Muscle of arm (tissue), 14 donors: ENCODE measurements at places on chromosomes 2 and 18. TPM values are rescaled to one million over a fixed set of nuclear protein-coding genes. Genes with fewer than 3 reads are reported as not detected.

LANCL1 gene
- 59.7 TPM for polyA plus RNA-seq

GRCh38 chr2:26148501-26148900 lies 24.4 kb upstream of the GAREM2 start:
- no peak for DNase-seq

GRCh38 chr18:78587626-78588600 lies 391.7 kb upstream of the SALL3 start:
- no peak for DNase-seq

DNA sequence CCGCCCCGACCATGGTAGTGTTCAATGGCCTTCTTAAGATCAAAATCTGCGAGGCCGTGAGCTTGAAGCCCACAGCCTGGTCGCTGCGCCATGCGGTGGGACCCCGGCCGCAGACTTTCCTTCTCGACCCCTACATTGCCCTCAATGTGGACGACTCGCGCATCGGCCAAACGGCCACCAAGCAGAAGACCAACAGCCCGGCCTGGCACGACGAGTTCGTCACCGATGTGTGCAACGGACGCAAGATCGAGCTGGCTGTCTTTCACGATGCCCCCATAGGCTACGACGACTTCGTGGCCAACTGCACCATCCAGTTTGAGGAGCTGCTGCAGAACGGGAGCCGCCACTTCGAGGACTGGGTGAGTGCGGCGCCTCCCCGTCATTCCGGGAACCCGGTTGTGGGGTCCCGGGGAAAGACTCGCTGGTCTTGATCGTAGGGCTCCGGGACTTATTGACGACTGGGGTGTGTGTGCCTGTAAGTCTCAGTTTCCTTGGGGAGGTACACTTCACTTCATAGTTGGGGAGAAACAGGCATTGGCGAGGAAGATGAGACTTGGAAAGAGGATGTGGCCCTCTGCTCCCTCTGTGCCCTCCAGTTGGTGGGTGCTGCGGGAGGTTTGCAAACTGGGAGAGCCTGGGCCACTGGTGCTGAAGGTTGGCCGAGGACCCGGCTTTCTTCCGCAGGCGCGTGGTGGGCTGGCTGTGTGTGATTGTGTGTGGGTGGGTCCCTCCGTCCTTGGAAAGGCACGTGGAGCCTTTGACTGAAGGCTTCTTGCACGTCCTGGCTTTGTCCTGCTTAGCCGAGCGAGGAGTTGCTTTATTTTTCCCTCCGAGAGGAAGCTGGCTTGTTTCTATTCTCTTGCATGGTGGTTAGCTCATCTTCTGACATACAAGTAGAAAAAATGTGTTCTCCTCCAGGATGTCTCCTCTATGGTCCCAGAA lies 886 bp downstream of the PRKCE start:
- peak; percentile 59 for DNase-seq

FSHR gene
- 0.53 TPM for polyA plus RNA-seq

KLHL14 gene
- 0.21 TPM for polyA plus RNA-seq

GRCh38 chr18:62512996-62513395 lies 9.8 kb upstream of the ZCCHC2 start:
- DNase-seq, result no peak

- no peak for DNase-seq
Observed at GRCh38 chr2:234502919-234503285, 6.0 kb upstream of the ARL4C start.

DNA sequence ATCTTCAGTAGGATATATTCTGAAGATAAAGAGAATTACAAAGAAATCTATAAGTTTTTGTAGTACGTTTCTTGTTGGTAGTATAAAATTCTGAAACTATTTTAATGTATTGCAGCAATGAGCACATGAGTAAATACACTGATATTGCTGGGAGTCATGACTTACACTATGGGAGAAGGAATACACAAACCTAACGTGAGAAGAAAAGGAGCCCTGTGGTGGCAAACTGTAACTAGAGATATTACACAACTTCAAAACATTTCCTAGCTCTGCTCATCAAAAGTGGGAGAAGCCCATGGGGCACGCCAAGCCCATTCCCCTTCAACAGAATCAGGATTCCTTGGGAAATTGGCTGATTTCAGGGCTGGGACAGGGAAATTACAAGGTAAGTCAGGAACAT lies 20.5 kb downstream of the SPIRE1 start:
- no peak for DNase-seq

GRCh38 chr2:127067620-127068350 lies 39.2 kb downstream of the BIN1 start:
- peak; percentile 72 for DNase-seq

DNA sequence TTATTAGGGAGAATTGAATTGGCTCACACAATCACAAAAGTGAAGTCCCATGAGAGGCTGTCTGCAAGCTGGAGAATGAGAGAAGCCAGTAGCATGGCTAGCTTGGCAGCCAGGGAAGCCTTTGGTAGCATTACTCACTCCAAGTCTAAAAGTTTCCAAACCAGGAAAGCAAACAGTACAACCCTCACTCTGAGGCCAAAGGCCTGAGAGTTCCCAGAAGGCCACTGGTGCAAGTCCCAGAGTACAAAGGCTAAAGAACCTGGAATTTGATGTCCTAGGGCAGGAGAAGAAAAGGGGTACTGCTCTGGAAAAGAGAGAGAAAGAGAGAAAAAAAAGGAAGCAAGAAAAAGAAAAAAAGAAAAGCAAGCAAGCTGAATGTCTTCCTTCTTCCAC lies 318.2 kb downstream of the RND3 start:
- DNase-seq, result no peak

GRCh38 chr2:209121691-209122090 lies 302.2 kb upstream of the MAP2 start:
- DNase-seq, result peak; percentile 2

SIX3 gene
- not detected for polyA plus RNA-seq

DNA sequence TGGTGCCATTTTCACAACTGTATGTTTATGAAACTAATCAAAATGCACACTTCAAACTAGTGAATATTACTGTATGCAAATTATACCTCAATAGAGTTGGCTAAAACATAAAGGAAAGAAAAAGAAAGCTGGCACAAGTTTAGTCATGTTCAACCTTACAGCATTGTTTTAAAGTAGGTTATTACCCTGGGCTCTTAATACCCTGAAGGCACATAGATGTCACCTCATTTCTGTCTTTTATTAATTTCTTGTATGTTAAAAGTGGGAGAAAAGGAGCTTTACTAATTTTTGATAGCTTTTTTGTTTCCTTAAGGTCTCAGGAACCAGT lies 32.7 kb downstream of the TMEM131 start:
- no peak for DNase-seq

BCL11A gene
- 4.3 TPM for polyA plus RNA-seq

DNA sequence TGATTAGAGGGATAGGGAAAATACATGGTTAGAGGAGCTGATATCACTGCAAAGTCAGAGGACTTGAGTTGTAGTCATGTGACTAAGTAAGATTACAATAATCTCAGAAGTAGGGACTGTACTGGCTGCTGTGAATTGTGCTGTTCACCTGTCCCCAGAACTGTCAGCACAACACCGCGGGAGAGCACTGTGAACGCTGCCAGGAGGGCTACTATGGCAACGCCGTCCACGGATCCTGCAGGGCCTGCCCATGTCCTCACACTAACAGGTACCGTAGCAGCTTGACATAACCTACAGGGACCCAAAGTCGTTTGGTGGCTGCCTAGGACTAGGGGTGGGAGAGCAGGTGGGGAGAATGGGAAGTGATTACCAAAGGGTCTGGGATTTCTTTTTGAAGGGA lies 132.8 kb upstream of the TTC39C start:
- no peak for DNase-seq

GRCh38 chr2:85939131-85939530 lies 50.3 kb upstream of the ST3GAL5 start:
- DNase-seq, result no peak

SPDYA gene
- polyA plus RNA-seq, result 1.1 TPM

ASNSD1 gene
- polyA plus RNA-seq, result 73.7 TPM

TMEM37 gene
- 9.7 TPM for polyA plus RNA-seq

MC5R gene
- 0.95 TPM for polyA plus RNA-seq

- no peak for DNase-seq
Observed at GRCh38 chr2:12718711-12719399, 2.1 kb downstream of the TRIB2 start.

DNA sequence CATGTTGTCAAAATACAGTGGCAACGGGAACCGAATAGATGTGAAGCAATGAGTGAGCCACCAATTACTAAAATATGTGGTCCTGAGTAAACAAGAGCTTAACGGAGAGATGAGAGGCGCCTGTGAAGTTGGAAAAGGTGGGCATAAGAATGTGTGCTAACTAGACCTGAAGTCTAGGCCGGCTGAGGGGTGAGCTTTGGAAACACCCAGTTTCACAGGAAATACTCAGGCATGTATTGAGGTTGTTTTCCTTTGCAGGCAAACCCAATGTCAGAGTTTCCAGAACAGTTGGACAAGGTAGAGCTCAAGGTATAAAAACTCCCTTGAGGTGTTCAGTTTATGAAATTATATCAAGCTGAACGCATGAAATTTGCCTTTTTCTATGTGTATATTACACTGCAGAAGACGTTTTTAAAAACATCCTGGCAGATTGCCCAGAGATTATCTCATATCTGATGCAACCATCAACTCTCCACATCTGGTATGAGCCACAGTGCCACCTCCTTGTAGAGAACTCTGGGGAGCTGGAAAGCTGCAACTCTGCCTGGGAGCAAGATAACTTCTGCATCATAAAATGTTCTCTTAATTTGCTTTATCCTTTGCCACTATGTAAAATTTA lies 3.9 kb upstream of the WDSUB1 start:
- peak; percentile 38 for DNase-seq
